ENCODE measurements at places on chromosomes 4 and X.

DNA sequence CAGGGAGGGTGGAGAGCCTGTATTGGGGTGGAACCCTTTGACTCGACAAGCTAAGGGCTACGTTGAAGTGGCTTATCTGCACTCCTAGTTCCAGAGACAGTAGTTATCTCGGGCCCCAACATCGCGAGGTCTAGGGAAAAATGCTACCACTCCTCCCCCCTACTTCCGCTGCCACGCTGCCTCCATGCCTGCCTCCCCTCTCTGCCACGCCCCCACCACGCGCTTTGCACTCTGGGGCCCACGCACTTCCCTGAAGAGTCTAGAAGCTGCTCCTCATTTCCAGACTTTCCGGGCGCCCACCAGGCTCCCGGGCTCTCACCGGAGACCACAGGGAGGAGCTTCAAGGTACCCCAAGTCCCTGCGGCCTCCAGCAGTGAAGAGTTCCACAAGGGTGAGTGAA, at the start of gene PASD1:
TSS of gene PASD1 (plus strand) at position 227 of the 400 bp plus-strand sequence. CDS start 37,879 bp downstream, outside the sequence.
- no peak for DNase-seq

GRCh38 chrX:132786217-132786616, 172.2 kb downstream of the HS6ST2 start:
- DNase-seq: no peak

- DNase-seq: no peak
These were observed 11.4 kb upstream of the S100G start for GRCh38 chrX:16638533-16638932.

DNA sequence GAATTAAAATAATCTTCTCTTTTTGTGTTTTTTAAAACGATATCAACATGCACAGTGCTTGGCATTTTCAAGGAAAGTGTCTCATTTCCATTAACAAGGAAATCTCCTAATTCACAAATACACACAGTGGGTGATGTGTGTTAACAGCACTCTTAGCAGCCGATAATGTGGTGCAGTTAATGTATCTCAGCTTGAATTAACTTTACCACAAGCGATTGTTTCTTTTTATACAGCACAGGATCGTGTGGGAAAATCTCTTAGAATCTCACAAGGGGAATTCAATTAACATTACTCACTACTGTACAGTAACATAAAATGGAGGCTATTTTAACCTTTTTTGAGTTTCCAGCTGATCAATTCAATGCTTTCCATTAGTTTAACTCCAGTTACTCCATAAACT, 1841.9 kb downstream of the STIM2 start:
- DNase-seq: no peak

- no peak for DNase-seq
These were observed 19.6 kb upstream of the NSUN7 start for GRCh38 chr4:40730091-40730679.

DNA sequence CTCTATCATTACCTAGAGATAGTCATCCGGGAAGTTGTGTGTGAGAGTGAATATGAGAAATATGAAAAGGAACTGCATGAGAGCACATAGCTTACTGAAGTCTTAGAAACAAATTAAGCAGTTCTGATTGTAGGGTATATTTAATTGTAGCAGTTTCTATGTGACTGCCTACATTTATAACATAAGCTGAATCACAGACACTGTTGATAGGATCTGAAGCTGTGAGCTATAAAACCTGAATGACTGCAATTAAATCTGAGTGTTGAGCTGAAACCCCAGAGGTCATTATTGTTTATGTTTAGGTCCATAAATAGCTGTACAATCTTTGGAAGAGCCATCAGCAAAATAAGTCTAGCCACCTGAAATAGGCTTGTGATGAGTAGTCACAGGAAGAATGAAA, 210.1 kb upstream of the CXCL13 start:
- DNase-seq: no peak

DNA sequence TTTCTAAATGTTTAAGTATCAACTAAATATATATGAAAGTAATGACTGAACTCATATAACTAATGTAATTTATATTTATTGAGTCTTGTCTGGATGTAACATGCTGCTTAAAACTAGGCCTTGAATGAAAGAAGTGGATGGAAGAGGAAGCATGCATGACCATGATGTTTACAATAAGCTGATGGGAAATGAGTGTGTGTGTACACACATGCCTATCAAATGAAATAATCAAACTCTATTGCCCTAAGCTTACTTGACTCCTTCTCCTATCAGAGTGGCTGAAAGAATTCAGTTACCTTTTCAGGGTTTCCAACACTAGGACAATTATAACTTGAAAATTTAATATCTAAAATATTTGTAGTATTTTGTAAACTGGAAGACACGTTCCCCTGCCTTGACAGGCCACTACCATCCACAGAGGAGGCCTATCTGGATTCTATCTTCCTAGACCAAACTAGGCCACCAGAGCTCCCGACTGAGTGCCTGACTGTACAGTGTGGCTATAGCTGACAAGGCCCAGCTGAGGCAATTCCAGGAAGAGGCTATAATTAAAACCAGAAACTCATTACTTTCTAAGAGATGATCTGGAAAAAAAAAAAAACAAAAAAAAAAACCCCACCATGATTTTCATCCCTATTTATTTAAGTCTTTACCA, 7.6 kb downstream of the ARSJ start:
- no peak for DNase-seq

- no peak for DNase-seq
These were observed 40.3 kb downstream of the NHS start for GRCh38 chrX:17415242-17415810.

DNA sequence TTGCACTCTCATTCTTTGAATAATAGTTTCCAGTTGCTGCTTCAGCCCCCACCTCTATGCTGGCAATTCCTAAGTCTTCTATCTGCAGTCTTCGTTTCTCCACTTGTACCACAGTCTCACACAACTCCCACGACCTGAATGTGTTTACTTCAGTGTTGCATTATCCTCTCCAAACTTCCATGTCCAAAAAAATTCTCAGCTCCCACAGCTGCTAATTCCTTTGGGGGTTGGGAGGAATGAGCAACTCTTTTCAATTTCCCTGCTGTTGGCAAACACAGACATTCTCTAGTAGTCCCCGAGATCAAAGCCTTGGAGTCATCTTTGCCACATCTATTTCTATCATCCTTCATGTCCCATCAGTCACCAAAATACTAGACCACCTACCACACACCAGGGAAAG, 14.4 kb upstream of the CDS1 start:
- no peak for DNase-seq

DNA sequence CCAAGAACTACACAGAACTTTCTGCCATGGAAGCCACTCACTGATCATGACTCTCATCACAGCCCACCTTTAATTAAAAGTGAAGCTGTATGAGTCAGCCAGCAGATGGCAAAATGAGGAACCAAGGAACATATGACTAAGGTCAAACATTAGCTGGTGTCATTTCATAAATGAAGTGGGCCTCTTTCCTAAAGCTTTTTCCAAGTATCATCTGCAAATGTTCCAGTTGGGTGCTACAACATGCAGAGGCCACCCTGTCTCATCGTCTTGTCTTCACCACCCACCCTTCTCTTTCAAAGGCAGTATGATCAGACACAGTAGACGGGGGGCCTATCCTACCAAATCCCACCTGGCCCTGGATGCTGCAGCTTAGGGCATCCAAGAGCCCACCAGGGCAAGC, 9.2 kb upstream of the EOLA1 start:
- no peak for DNase-seq

GRCh38 chr4:147597561-147597960, 19.6 kb upstream of the TMEM184C start:
- no peak for DNase-seq

- DNase-seq: no peak
These were observed 544.0 kb upstream of the AMOT start for GRCh38 chrX:113384628-113385027.

DNA sequence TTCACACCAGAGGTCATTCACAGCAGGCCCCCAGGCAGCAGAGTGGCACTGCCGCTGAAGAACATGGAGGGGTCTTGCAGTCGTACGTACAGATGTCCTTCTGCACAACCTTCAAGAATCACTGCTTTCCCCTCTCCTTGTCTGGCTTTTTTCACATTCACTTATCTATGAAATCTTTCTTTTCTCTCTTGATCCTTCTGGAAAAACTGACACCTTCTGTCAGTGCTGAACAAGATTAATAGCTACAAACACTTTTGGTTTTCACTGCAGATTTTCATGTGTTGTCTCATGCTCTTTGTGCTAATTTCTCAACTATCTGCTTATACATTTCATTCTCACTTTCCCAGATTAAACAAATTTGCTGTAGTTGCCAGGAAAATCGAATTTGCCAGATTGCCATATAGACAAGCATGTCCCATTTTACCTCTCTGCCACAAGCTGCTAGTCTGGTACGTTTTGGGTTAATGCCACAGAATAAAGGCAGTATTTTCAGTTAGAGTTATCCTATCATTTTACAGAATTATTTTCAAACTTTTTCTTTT, 83.1 kb downstream of the RPS3A start:
- DNase-seq: no peak

DNA sequence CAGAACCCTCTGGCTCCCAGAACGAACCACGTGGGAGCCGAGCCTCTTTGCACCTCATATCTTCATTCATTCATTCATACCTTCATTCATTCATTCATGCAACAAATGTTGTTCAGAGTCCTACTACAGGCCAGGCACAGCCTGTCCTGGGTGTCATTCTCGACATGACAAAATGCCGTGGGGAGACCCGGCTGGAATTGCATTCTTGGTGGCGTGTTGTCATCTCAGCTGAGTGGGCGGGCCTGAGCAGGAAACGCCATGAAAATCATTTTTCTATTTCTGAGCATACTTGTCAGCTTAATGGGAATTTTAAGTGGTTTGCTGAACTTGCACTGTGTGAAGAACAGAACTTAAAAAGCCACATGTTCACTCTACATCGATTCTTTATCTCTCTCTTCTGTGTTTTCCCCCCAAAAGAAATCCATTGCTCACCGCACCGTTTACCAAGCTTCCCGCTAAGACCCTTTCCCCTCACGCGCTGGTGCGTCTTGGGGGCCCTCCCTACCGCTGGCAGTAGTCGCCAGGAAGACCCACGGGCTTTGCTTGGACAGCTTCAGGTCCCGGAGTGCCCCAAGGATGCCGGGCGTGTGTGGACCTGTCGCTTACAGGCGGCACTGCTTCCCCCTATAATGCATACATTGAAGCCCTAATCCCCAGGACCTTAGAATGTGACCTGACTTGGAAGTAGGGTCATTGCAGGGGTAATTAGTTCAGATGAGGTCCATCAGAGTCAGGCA, 41.6 kb upstream of the HMX1 start:
- no peak for DNase-seq

Data from activated CD4-positive, alpha-beta T cell treated with anti-CD3 and anti-CD28 coated beads, Interleukin-2, amount 10 ng/mL, durations not matched to agents 7 days and 5 days (primary cell).